HepG2 (cell line): ENCODE measurements at places on chromosomes 5 and 9. TPM values are rescaled to one million over a fixed set of nuclear protein-coding genes. Genes with fewer than 3 reads are reported as not detected.

SPATA31A6 gene
- polyA plus RNA-seq: 0.01 TPM in 1 of 2 replicates, not detected in the other

ENTPD8 gene
- polyA plus RNA-seq: 0.26 and 0.38 TPM in 2 replicates

PROP1 gene
- not detected in 2 replicates for polyA plus RNA-seq

EIF4EBP3 gene
- polyA plus RNA-seq: 0.31 and 0.61 TPM in 2 replicates

OTULINL gene
- polyA plus RNA-seq: 0.04 and 0.08 TPM in 2 replicates

PCYOX1L gene
- 3.7 and 5.6 TPM in 2 replicates for polyA plus RNA-seq

WNT8A gene
- 0.04 TPM in 1 of 2 replicates, not detected in the other for polyA plus RNA-seq

AQP3 gene
- 5.5 and 12.2 TPM in 2 replicates for polyA plus RNA-seq

SEC61B gene
- polyA plus RNA-seq: 181 and 191 TPM in 2 replicates
